ENCODE measurements at places on chromosomes 5 and 9.

- no peak for DNase-seq
Observed at GRCh38 chr9:14827805-14828204, 82.4 kb downstream of the FREM1 start.

GRCh38 chr9:34557426-34558321, 31.9 kb downstream of the CNTFR start:
- no peak for DNase-seq

DNA sequence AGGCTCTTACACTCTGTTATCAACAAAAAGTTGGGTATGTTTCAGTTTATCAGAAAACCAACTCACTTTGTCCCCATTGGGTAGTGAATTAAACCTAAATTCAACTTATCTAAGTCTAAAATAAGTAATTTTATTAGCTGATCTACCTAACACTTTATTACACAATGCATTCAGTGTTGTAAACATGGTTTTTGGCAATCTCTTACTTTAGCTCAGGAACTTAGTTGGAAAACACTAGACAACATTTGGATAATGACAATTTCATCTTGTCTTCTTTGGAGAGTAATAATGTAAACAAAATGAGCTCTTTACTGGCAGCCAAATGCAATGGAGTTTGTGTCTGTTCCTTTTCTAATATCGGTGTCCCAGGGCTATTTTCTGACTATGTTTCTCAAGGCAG, 33.0 kb downstream of the FGF10 start:
- DNase-seq, result no peak

- DNase-seq, result no peak
Observed at GRCh38 chr9:14466828-14467227, 152.9 kb upstream of the NFIB start.

GRCh38 chr5:107869438-107870115, 198.8 kb upstream of the EFNA5 start:
- no peak for DNase-seq

DNA sequence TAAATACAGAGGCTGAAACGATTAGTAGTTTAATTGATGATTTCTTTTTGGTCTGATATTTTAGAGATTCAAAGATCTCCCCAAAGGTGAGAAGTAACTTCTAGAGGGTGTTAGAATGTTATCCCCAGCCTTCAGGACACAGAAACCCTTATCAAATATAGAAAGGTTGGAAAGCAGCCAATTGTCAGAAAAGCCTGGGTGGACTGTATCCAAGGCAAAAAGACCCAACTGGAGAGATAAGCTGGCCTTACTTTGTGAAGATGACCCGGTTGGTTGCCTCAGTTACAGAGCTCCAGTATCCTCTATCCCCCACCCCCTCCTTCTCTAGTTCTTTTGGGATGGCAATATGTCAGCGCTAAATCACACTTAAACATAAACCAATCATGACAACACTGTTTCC, 75.7 kb downstream of the GCNT4 start:
- no peak for DNase-seq

- no peak for DNase-seq
Observed at GRCh38 chr5:65539827-65540226, 23.1 kb downstream of the CENPK start.

DNA sequence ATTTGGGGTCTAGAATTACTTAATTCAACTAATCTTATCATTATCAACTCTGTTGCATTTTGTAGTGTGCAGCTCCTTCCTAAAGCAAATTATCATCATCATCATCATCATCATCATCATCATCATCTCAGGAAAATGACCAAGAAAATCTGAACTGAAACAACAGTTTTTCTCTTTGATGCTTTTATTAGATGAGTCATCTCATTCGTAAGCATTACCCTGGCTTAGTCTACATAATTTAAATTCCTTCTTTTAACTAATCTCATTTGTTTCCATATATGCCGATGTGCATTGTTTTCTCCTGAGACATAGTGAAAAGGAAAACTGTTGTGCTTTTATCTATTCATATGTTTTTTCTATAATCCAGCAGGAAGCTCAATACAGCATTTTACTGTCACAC, 173.0 kb upstream of the PDE4D start:
- DNase-seq, result no peak

- no peak for DNase-seq
Observed at GRCh38 chr5:135347392-135347791, 51.6 kb downstream of the MACROH2A1 start.

DNA sequence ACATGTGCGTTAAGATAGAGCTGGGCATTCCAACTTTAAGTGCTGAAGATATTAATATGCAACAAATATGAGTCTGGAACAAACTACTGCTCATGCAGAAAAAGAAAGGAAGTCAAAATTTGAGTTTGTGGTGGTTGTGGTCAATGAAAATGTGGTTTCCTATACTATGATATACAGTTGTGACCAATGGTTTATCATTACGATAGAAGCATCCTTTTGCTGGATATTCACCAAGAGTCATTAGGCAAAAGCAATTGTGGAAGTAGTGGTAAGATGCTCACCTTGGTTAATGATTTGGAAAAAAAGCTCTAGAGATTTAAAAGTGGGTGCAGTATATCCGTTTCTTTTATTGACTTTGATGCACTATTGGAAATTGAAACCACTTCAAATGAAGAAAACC, 1007.0 kb downstream of the NR2F1-AS1 start:
- no peak for DNase-seq

- no peak for DNase-seq
Observed at GRCh38 chr9:109742776-109743348, 37.1 kb upstream of the PALM2AKAP2 start.

- DNase-seq, result no peak
Observed at GRCh38 chr9:82332774-82333152, 344.2 kb downstream of the SPATA31D1 start.

DNA sequence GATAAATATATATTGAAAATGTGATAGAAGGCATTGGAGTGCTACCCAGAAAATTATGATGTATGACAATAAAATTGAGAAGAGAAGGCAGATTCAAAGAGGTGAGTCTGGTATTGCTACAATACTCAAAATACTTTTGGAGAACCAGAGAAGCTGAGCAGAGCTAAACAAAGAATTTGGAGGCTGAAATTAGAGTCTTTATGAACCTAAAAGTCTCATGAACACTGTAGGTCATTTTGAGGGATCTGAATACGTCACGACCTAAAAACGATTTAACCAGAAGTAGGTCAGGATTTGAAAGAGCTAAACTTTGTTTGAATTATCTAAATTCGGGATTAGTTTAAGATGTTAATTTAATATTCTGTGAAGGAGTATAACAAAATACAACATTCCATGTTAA, 182.4 kb upstream of the CDH9 start:
- no peak for DNase-seq

GRCh38 chr5:65142511-65143011, 339.2 kb downstream of the ADAMTS6 start:
- DNase-seq, result no peak

GRCh38 chr9:123085916-123086315, 52.4 kb downstream of the GPR21 start:
- DNase-seq, result no peak

GRCh38 chr5:130078661-130079060, 174.4 kb downstream of the CHSY3 start:
- no peak for DNase-seq

GRCh38 chr5:95600557-95600956, 19.3 kb upstream of the GPR150 start:
- no peak for DNase-seq

Data from Karpas-422 (cell line).